ENCODE measurements at places on chromosomes 5 and 9.

DNA sequence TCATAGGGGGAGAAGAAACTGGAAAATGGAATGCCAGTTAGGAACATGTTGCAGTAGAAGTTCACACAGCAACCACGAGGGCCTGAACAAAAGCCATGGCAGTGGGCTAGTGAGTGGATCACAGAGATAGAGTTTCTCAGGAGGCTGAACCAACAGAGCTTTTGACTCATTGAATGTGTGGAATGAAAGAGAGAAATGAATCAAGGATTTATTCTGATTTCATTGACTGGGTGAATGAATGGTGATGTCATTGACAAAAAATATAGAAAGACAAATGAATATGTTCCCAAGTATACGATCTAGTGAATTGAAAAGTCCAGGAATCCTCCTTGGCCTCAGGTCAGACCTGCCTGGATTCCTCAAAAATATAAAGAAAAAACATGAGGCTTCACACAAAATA is 99.2 kb downstream of the ZNF462 start:
- no peak for DNase-seq

GRCh38 chr9:36597412-36598178 is 24.9 kb downstream of the MELK start:
- DNase-seq: no peak

DNA sequence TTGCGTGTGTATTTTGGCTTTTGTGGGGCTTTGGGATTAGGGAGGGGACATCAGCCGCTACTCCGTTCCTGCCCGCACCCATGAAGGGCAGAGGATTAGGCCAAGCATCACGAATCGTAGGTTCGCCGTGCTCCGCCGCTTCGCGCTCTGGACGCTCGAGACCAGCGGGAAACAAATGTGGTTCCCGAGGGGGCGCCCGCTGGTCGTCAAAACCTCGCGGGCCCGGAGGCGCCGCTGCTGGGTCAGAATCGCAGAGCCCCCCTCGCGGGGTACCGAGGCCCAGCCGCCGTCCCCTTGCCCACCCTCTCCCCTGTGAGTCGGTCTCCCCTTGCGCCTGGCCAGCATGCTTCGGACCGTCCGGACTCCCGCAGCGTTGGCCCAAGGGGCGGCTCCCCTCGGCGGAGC is 2.3 kb upstream of the PAX5 start:
- DNase-seq: no peak

- no peak for DNase-seq
These were observed 11.1 kb downstream of the SMAD5 start for GRCh38 chr5:136143763-136144162.

DNA sequence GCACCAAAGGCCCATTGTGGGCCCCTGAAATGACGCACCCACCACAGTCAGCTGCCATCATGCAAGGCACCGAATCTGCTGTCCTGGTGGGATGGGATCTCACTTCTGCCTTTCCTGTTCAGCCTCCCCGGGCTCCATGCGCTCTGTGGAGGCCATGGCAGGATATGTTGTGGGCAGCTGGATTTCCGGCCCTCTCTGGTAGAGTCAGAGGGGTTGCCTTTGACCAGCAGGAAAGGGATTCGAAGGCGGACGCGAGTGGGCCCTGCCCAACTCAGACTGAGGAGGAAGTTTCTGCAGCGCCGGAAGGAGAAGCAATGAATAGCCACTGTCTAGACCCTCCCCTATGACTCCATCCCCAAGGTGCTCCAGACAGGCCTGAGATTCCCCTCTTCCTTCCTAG is 35.5 kb downstream of the GADD45G start:
- DNase-seq: no peak

DNA sequence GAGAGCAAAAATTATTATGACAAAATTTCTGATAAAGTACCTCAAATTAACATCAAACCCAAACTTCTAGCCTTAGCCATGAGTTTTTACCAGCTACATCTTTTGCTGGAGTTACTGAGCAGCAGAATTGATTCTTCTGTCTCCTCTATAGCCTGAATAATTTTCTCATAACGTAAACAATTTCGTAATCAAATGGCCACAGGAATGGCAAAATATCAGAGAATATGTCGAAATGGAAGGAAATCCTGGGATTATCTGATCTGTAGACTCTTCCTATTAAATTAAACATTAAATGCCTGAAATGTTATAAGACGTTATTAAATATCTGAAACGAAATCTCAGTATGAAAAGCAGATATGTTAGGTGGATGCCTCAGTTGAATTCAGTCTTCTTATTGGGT is 41.1 kb downstream of the LURAP1L start:
- DNase-seq: no peak

- DNase-seq: peak; percentile 77
These were observed 68.1 kb downstream of the GDNF start for GRCh38 chr5:37771731-37772130.

DNA sequence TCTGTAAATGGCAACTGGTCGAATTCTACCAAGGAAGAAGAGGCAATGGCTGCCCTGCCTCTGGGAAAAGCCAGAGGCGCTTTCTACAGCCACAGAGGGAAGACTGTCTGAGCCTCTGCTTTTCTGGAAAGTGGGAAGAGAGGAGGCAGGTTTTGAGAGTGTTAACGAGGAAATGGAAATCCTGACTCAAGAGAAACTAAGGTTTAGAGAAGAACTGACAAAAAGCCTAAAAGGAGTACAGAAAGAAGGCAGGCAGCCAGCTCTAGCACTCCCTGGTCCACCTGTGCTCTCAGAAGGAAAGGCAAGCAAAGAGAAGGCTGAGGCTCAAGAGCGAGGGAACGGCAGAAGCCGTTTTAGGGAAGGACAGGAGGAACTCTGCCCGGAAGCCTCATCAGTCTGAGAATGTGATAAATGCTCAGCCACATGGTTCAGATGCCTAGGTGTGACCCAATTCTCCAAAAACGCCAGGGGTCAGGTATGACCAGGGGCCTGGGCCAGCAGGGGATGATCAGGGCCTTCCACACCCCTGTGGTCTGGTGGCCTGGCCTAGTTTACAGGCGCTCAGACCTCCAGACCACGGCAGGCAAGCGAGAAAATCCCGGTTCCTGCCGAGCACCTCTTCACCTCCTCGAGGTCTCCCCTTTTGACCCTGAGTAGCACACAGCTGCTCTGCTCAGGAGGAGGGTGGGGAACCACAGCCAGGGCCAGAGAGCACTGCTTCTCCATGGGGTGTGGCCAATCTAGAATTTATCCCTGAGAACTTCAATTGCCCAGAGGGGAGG is 79.9 kb upstream of the FBXW11 start:
- no peak for DNase-seq

DNA sequence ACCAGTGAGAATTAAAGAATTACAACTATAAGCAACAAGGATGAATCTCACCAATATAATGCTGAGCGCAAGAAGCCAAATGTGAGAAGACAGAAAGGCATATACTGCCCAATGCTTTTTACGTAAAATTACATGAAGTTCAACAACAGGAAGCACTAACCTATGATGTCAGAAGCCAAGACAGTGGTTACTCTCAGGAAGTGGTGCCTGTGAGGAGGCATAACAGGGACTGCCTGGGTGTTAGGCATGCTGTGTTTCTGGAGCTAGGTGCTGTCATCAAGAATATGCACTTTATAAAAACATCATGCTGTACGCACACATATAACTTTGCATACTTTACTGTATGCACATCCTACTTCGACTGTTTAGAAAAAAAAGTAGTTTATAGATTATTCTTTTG is 30.1 kb downstream of the FRMD3 start:
- no peak for DNase-seq

GRCh38 chr9:79490657-79491248 is 81.0 kb upstream of the TLE4 start:
- DNase-seq: no peak

GRCh38 chr5:68320413-68320986 is 104.9 kb downstream of the PIK3R1 start:
- DNase-seq: no peak

DNA sequence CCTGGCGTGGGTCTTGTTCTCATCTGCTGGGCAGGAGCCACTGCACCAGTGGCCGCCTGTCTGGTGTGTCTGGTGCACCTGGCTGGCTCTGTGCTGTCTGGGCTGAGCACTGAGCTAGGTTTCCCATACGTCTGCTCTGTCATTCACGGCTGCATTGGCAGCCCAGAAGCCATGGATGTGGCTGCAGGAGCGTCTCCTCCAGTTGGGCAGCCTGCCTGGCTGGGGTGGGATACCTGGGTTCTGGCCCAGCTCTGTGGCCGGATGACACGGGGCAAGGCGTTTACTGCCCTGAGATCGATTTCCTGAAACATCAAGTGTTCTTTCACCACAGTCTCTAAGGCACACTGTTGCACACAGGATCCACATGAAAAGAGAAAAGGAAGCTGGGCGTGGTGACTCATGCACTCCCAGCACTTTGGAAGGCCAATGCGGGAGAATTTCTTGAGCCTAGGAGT is 25.5 kb upstream of the SLC25A51 start:
- no peak for DNase-seq

DNA sequence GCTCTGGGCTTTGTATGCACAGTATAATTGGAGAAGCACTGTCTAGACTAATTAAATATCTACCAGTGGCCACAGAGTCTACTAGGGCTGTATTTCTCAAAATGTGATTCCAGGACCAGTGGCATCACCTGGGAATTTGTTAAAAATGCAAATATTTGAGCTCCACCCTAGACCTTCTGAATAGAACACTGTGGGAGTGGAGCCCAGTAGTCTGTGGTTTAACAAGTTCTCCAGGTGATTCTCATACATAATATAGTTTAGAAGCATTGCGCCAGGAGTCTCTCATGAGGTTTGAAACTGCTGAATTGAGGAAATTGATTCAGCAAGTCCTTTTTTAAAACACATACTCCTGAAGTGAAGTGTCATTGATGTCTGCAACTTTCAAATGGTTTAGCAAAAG is 74.7 kb downstream of the FCHO2 start:
- no peak for DNase-seq

GRCh38 chr9:79221084-79221483 is 350.7 kb upstream of the TLE4 start:
- peak; percentile 62 for DNase-seq

DNA sequence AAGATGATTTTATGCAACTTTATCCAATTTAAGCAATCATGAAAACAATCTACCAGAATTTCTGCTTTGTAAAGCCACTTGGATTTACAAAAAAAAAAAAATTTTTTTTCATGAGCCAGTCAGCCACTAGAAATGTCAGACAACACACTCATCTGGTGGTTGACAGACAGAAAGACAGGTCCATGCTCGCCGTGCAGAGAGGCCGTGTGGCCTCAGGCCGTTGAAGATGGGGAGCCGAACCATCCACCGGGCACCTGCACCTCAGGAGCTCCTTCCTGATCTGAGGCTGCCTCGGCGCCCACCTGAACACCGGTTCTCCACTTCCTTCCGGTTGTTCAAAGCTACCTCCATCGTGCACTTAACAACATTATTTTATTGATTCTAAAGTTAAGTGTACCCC is 138.0 kb upstream of the IRX4 start:
- no peak for DNase-seq

GRCh38 chr5:127564002-127564769 is 46.7 kb downstream of the PRRC1 start:
- DNase-seq: peak; percentile 23

GRCh38 chr9:88587885-88588649 is 53.1 kb downstream of the NXNL2 start:
- no peak for DNase-seq

- no peak for DNase-seq
These were observed 42.1 kb downstream of the SLC46A2 start for GRCh38 chr9:112848316-112849151.

DNA sequence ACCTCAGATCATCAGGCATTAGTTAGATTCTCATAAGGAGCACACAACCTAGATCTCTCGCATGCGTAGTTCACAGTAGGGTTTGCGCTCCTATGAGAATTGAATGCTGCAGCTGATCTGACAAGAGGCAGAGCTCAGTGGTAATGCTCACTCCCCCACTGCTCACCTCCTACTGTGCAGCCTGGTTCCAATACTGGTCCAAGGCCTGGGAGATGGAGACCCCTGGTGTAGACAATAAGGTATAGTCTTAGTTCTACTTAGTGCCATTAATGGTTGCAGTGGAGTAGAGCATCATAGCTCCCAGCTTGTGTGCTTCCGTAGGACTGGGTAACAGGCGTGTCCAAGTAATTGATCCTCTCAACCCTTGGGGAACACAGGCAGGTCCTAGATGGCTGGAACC is 70.4 kb upstream of the ANKRD55 start:
- DNase-seq: no peak

DNA sequence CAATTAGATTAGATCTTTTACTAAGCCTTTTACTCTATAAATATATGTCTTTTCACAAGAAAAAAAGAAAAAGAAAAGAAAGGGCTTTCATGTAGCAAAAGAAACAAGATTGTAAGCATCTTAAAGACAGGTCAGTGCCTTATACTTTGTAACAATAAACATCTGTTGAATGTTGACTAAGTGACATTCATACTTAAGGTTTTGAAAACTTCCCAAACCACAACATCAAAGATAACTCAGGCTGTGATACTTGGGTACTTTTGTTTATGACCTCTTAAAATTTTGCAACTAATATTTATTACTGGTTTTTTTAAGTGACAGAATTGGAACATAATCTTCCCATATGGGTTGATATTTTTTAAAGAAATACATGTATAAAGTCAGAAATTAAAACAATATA is 7.4 kb downstream of the GRAMD2B start:
- DNase-seq: no peak

DNA sequence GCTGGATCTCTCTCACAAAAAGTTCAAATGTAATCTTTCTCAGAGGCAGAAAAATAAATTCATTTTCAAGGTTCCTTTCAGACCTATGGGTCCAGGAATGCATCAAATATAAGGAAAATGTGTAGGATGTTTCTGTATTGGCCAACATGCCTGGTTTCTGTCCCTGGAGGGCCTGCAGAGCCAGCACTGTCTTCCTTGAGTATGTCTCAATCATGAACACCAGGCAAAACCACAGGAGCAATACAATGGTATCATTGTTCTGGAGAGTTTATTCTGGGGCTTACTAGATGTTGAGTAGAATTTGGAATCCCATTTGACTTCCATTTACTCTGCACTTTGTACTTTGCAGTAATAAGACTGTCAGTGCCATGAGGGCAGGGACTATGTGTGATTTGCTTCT is 23.5 kb downstream of the INSYN2B start:
- no peak for DNase-seq

GRCh38 chr5:91978221-91978882 is 595.2 kb upstream of the ARRDC3 start:
- no peak for DNase-seq

DNA sequence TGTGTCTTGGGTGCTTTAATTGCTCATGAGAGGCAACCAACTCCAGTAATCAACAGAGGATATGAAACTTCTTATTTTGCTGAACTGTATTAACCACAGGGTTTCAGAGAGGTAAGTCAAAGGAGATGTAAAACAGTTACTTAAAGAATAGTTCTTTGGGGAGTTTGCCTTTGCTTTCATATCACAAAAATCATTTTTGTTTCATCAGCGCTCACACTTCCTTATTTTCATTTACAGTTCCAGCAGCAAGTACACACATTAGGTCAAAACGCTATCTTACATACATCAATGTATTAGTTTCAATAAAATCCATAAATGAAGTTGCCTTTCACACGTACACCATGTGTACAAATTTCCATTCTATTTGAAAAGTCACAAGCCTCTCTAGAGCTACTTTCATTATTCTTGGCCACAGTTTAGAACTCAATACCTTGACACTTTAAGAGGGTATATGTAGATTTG is 50.1 kb downstream of the ST8SIA4 start:
- no peak for DNase-seq

GRCh38 chr9:91978740-91979414 is 28.8 kb upstream of the ROR2 start:
- DNase-seq: peak; percentile 83

GRCh38 chr9:31119890-31120454 is 1264.5 kb upstream of the ACO1 start:
- no peak for DNase-seq
